ENCODE measurements at places on chromosomes 2 and 18. TPM values are rescaled to one million over a fixed set of nuclear protein-coding genes. Genes with fewer than 3 reads are reported as not detected.

GRCh38 chr2:156099382-156099781, 233.1 kb downstream of the NR4A2 start:
- DNase-seq: no peak

DNA sequence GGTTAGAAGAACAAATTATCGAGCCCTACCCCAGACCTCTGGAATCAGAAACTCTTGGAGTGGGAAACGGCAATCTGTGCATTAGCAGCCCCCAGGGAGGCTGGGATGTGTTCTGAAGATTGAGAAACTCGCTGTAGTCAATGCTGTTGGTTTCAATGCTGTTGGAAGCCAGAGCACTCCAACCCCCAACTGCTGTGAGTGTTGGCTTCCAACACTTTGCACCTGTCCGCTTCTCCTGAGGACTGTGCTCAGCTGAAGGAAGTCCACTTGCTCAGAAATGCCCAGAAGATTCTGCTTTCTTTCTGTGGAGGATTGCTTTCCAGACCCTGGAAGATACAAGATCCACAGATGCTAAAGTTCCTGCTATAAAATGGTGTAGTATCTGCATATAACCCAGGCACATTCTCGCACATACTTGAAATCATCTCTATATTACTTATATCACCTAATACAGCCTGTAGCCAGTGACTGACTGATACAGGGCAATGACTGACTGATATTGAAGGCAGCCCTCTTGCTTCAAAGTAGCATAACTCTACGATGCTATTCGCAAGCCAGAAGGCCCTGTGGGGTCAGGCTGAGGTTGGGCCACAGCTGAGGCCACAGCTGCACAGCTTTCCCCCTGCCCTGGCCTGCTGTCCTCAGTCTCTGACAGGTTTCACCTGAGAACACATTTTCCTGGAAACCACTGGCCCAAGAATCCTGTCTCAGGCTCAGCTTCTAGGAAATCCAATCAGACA, 757.7 kb upstream of the ID2 start:
- DNase-seq: no peak

GRCh38 chr2:157572725-157573124, 55.9 kb downstream of the ACVR1C start:
- DNase-seq: no peak

DNA sequence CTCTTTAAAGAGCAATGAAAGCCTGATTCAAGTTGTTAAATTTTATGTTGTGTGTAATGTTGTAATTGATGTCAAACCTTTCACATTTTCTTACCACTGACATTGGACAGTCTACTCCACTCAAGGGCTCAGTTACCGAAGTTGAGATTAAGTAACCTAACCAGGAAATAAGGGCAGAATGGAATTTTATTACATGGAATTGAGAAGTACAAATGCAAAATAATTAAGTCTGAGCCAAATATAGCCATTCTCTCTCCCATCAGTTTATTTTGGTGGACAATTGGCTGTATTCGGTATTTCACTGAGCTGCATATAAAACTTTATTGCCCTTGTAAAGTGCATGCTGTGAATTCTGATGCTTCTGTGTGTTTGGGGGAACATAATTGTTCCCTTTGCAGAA, 231.5 kb downstream of the TTC32 start:
- DNase-seq: no peak

LIMS1 gene
- 112 TPM for total RNA-seq

DNA sequence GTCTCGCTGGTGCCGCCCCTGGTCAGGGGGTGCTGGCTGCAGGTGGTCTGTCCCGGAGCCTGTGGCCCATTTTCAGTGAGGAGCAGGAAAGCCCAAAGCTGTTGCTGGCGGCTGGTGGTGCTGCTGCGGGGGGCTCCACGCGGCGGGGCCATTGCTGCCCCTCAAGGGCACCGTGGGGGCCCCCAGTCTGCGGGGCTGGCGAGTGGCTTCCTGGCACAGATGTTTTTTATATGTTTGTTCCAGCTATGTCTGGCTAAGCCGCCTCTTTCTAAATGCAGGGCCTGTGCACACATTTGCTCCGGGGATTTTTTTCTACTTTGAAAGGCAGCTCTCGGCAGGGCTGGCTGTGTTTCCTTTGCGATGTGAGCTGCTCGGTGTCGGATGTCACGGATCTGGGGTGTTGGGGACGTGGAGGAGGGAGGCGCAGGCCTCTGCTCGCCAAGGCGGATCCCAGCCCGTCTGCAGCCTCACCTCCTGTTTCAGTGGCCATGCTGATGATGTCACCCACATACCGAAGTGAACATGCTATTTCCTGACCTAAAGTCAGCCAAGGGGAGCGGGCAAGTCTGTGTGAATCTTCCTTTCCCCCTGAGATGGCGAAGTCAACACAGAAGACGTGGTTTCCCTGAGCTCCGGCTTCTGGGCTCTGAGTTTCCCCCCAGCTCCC, 112.0 kb upstream of the CTDP1 start:
- peak; percentile 86 for DNase-seq

GRCh38 chr2:177754492-177754873, 318.1 kb downstream of the PDE11A start:
- DNase-seq: no peak

KCNE4 gene
- total RNA-seq: 4.0 TPM

TUBB8B gene
- total RNA-seq: not detected

GRCh38 chr2:28461056-28461455, 34.8 kb upstream of the PLB1 start:
- DNase-seq: no peak

DCDC2C gene
- total RNA-seq: not detected

DNA sequence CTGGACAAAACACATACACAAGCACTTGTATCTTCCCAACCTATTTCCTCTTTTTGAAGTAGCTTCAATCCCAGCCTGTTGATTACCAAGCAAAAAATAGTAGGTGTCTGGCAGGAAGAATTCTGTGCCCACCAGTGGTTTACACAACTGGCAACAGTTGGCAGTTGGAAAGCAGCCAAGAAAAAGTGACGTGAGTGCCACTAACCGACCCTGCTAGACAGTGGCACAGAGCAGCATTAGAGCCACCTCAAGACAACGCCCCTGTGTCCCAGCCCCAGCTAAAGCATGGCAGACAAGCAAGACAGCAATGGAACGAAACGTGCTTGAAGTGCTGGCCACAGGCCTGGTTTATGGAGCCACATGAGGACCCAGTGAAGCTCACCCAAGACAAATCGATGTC, 379.6 kb downstream of the FBXO15 start:
- DNase-seq: no peak

NCOA1 gene
- total RNA-seq: 27.5 TPM

ARHGAP28 gene
- total RNA-seq: 15.5 TPM

TCF23 gene
- total RNA-seq: not detected

GRCh38 chr2:101003278-101003775, 1.2 kb downstream of the RPL31 start:
- DNase-seq: no peak

TUBA4B gene
- total RNA-seq: not detected

MERTK gene
- 0.46 TPM for total RNA-seq

COMMD1 gene
- 49.9 TPM for total RNA-seq

PMAIP1 gene
- 15.7 TPM for total RNA-seq

DNA sequence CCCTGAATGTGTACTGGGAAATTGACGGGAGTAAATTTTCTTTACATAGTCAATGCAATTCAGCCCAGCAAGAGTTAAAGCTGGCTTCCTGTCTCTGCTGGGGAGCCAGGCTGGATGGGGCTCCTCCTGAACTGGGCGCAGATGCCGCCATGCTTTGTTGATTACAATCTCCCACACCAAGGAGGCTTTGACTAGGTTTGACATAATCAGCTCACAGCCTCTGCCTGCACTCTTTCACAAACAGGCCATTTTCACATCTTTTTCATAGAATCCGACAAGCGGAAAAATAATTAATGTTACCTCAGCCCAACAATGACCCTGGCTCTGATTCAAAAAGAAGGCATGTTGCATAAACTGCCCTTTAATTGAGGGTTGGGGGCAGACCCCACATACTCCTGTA, 54.3 kb downstream of the FOXI3 start:
- no peak for DNase-seq

- DNase-seq: peak; percentile 30
Observed at GRCh38 chr2:157264099-157264498, 6.6 kb downstream of the GALNT5 start.

REG3A gene
- total RNA-seq: not detected

DNA sequence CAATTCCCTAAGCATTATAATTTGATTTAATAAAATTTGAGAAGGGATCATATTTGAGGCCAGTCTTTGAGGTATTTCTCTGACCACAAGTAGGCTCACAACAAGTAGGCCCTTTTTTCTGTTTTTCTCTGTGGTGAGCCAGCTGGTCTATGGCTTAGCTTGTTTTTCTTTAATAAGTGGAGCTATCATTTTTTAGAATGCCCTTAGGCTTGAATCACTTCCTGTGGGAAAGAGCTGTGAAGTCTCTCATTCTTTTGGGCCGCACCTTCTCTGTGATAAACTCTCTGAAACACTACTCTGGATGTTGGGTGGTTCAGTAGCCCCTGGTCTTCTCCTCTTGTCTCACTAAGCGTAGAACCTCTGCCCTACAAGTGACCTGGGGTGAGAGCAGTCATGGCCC, 235.9 kb downstream of the SUCLG1 start:
- peak; percentile 31 for DNase-seq

SKOR2 gene
- not detected for total RNA-seq

DNA sequence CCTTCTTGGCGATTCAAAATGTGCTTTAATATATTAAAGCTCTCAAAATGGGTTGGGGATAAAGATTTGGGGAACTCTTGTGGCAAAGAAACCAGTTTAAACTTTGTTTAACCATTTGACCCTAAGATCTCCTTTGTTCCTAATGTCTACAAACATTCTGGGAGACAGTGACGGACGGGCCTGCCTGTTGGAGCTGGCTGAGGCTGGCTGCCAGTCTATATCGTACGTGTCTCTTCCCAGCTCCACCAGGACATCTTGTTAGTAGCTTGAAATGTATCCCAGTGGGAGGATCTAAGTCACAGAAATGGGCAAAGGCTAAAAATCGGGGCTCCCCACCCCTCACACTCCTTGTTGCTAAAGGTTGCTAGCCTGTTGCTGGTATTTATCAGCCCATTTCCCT, 30.7 kb downstream of the ZNF532 start:
- no peak for DNase-seq

KIAA2012 gene
- not detected for total RNA-seq

DNA sequence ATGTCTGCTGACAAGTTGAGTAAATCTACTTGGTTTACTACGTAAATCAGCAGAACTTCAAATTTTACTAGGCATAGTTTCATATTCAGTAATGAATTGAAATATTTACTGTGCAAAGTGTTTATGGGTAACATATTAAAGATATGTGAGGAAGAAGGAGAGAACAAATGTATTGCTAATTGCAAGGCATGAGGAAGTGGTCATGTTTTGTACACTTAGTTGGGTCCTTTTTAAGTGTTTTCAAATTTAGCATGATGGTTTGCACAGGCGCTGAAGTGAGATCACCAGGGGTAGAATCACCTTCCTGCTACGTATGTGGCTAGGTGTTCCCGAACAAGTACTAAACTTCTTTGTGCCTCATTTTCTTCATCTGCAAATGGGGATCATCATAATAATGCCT, 1534.4 kb downstream of the LRP1B start:
- DNase-seq: no peak

C2orf72 gene
- total RNA-seq: 0.13 TPM

EN1 gene
- 2.9 TPM for total RNA-seq

HOXD10 gene
- not detected for total RNA-seq

GRCh38 chr2:217887841-217888701, 114.7 kb downstream of the TNS1 start:
- no peak for DNase-seq

C2orf78 gene
- not detected for total RNA-seq

BCL2 gene
- total RNA-seq: 2.5 TPM
